NCI-H2227 treated with DMSO at 0.1 percent for 48 hours (cell line): ENCODE measurements at places on chromosomes 2 and 18.

GRCh38 chr18:49612515-49613033 lies 50.7 kb downstream of the LIPG start:
- no peak for DNase-seq

DNA sequence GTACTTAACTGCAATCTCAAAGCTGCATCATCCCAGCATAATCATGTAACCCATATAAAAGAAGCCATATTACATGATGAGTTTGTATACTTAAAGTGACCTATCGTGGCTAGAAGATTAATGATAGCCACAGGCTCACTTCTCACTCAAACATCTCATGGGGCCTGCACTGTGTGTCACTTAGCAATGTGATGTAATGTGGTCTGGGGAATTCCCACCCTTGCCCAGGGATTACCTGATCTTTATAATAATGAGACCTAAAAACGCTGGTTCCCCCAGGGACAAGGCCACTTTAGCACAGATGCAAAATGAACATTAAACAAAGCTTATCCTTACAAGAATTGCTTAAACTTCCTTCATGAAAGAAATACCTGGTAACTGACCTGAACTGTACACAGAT lies 427.1 kb upstream of the CNTNAP5 start:
- DNase-seq: no peak

- no peak for DNase-seq
These were observed 81.5 kb upstream of the PGAP1 start for GRCh38 chr2:197007716-197008628.

DNA sequence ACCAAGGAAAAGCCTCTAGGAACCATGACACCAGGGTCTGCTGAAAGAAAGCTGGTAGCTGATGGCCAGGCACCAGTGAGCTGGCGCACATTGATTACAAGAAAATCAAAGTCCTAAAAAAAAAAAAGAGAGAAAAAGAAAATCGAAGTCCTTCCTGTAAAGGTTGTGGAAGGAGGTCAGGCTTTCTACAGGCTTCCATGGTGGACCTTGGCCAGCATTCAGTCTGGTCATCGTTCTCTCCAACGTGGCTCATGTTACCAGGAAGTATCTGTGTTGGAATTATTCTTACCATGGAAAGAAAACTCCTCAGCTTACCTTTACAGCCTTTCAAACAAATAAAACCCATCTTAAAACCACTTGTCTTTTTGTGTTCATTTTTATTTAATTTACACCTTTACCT lies 65.6 kb downstream of the CYB5A start:
- no peak for DNase-seq

DNA sequence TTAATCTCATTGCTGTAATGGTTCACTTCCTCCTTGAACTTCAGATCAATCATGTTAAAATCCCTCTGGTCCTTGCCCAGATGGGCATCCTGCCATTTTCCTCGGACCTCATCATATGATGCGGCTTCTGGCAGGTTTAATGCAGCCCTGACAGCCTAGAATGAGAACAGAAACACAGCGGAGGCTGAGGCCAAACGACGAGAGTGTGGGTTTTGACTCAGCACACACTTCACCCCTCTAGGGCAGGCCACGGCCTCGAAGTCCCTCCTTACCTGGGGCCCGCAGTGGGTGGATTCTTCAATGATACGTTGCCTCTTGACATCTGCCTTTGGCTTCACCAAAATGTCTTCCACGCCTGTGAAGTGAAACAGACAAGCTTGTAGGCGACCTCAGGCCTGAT lies 56.8 kb downstream of the POLR1A start:
- no peak for DNase-seq

GRCh38 chr18:44945888-44946401 lies 265.3 kb downstream of the SETBP1 start:
- peak; percentile 73 for DNase-seq

GRCh38 chr2:20611844-20612356 lies 39.0 kb downstream of the HS1BP3 start:
- no peak for DNase-seq

DNA sequence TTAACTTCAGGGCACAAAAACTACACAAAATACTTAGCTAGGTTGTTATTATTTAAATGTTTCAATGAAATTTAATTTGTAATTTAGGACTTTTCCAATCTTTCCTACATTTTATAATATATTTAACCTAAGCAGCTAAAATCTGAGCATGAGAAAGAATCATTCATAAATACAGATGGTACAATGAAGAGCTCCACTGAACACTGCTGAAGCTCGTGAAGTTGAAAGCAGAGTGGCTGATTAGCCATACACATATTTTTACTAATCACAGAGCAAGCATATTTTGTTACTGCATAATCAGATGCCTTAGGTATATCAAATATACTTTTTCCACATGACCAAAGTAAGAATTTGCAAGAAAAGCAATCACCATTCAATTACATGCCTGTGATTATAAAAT lies 184.9 kb upstream of the ETAA1 start:
- DNase-seq: no peak

- no peak for DNase-seq
These were observed 84.3 kb downstream of the GATA6 start for GRCh38 chr18:22253676-22254075.

DNA sequence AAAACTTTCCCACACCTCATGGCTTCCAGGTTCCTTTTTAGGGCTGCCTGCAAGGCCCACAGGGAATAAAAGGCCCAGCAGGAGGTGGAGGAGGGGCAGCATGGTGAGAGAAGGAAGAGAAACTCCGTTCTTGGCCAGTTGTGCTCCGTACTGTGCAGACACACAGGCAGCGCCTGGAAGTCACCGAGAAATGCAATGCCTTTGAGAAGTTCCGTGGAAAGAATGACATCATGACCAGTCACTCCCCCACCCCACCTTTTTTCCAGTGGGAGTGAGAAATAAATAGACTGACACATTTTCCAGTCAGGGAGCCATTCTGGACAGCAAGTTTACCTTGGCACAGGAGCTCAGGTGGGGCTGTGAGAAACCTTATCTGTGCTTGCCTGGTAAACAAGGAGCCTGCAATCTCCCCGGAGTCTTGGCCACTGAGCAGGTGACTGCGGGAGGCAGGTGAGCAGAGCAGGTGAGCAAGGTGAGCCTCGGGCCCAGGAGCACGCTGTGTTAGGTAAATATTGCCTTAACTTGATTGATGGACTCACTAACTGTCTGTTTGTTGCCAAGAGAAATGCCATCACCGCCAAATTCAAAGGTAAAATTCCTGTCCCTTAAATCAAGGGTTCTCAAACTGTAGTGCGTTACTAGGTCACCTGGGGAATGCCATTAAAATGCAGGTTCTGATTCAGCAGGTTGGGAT lies 13.5 kb upstream of the LBH start:
- DNase-seq: no peak

DNA sequence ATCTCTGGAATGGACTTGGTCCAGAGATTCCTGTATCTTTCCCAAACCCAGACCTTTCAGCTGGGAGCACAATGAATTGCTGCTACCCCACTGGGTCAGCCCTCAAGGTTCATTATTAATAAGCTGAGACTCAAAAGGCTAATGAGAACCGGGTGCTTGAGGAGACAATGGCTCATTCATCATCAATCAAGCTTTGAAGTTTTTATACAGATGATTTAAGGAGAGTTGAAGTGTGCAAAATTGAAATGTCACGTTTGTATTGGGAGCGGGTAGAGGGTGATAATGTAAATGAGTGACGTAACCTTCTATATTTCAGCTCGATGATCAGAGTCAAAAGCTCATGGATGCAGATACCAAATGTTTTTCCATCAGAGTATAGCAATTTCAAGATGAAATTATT lies 744.9 kb downstream of the ERBB4 start:
- no peak for DNase-seq

DNA sequence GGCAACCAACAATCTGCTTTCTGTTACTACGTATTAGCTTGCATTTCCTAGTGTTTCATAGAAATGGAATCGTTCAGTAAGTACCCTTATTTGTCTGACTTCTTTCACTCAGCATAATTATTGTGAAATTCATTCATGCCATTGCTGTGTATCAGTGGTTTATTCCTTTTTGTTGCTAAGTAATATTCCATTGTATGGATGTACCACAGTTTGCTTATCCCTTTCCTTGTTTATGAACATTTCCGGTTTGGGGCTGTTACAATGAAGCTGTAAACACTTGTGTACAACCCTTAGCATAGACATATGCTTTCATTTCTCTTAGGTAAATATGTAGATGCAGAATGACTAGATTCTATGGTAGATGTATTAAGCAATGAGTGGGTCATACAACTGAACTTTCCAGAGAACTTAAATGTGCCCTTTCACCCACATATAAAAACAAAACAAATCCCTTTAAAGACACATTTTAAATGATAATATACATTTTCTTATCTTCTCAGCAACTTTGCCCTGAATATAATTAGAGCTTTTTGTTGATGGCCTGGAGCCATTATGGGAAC lies 21.9 kb downstream of the FER1L5 start:
- DNase-seq: peak; percentile 13

DNA sequence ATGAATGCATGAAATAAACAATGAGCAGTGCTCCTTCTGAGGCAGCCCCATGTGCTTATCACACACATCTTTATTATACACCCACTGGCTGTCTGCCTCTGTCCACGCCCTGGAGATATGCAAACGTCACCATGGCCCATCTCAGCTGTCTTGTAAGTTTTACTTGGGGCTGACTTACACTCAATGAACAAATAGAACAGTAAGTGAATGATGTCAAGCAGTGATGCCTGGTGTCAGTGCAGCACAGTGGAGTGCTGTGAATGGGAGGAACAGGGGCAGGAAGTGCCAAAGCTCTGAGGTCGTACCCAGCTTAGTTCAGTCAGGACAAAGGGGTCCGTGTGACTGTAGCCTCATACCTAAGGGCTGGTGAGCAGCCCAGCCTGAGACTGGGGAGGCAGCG lies 659.5 kb upstream of the HS6ST1 start:
- DNase-seq: no peak
